ENCODE measurements at places on chromosomes 6 and 20.

DNA sequence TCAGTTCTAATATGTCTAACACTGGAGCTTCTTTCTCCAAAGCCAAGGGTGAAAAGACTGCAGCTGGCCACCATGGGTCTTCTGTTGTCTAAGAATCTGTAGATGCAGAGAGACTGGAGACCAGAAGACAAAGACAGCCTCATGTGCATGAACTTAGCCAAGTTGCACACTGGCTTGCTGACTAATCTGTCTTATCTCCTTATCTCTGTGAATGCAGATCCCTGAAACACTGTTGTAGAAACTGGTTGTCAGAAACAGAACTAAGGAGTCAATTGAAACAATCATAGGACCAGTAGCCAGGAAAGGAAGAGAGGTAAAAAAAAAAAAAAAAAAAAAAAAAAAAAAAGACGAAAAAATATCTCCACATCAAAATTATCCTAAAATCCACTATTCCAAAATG is 109.7 kb downstream of the BFSP1 start:
- no peaks in the 10 kb centered on the region for H3K36me3 ChIP-seq
- H3K27ac ChIP-seq: no peak overlapping the region
- peaks cover 5% of the 10 kb centered on the region for H3K27me3 ChIP-seq
- H3K4me3 ChIP-seq: no peak overlapping the region
- H3K4me1 ChIP-seq: no peaks in the 10 kb centered on the region
- DNase-seq: no peak

- peaks cover 4% of the 10 kb centered on the region for H3K4me1 ChIP-seq
- H3K4me3 ChIP-seq: no peak overlapping the region
- H3K36me3 ChIP-seq: no peaks in the 10 kb centered on the region
- no peak overlapping the region for H3K27ac ChIP-seq
- no peak for DNase-seq
- peaks cover 6% of the 10 kb centered on the region for H3K27me3 ChIP-seq
These were observed 209.5 kb downstream of the CLIC5 start for GRCh38 chr6:45806172-45806571.

DNA sequence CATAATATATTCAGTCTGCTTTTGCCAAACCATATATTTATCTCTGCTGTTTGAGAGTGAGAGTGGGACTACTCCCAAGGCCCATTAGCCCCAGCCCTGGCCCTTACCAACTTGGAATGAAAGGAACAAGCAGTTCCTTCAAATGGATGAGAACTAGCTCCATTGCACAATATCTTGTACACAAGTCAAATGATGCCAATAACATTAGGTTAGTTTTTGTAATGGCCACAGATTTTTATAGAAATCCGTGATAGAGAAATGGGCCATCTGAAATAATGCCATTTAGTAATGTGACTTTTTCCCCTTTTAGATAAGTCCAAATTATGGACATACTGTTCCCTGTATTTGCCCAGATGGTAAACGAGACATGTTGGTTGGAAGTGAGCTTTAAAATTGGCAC is 117.0 kb downstream of the MAP3K7 start:
- H3K27me3 ChIP-seq: no peaks in the 10 kb centered on the region
- peaks cover 29% of the 10 kb centered on the region for H3K4me1 ChIP-seq
- H3K4me3 ChIP-seq: no peak overlapping the region
- H3K36me3 ChIP-seq: no peaks in the 10 kb centered on the region

DNA sequence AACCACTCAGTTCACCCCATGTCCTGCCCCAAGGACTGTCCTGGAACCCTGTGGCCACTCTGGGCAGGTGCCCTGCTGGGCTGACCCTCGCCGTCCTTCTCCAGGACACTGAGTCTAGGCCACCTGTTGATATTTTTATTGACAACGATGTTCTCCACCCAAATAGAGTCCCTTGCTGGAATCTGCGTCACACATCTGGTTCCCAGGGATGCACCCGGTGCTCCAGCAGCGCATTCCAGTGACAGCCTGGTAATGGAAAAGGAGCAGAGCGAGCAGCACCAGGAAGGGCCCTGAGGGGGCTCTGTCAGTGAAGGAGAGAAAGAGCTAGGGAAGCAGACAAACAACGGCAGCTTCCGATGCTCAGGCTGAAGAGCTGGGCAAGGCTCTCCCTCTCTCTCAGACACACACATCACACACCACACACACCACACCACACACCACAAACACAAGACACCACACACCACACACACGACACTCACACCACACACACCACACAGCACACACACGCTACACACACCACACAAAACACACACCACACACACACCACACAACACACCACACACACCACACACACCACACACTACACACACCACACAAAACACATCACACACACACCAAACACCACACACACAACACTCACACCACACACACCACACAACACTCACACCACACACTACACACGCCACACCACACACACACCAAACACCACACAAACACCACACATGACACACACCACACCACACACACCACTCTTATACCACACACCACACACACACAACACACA is 117.9 kb upstream of the THBS2 start:
- no peak for DNase-seq
- H3K36me3 ChIP-seq: no peaks in the 10 kb centered on the region
- H3K27me3 ChIP-seq: no peaks in the 10 kb centered on the region
- H3K4me1 ChIP-seq: no peaks in the 10 kb centered on the region
- H3K27ac ChIP-seq: no peak overlapping the region

- peaks cover 35% of the 10 kb centered on the region for H3K27me3 ChIP-seq
- H3K36me3 ChIP-seq: peaks cover 6% of the 10 kb centered on the region
- peak overlapping the region; percentile 58 for H3K27ac ChIP-seq
- H3K4me3 ChIP-seq: peak overlapping the region; percentile 58
These were observed 8.1 kb downstream of the HLA-DRB1 start for GRCh38 chr6:32581315-32582095.

GRCh38 chr6:137291441-137291840 is 72.3 kb upstream of the IFNGR1 start:
- H3K36me3 ChIP-seq: no peaks in the 10 kb centered on the region
- H3K4me1 ChIP-seq: no peaks in the 10 kb centered on the region
- no peaks in the 10 kb centered on the region for H3K27me3 ChIP-seq
- no peak overlapping the region for H3K27ac ChIP-seq
- DNase-seq: no peak

GRCh38 chr6:16836144-16836981 is 75.1 kb upstream of the ATXN1 start:
- H3K27me3 ChIP-seq: peaks cover 3% of the 10 kb centered on the region
- H3K4me3 ChIP-seq: peak overlapping the region; percentile 23
- no peaks in the 10 kb centered on the region for H3K36me3 ChIP-seq
- peaks cover 38% of the 10 kb centered on the region for H3K4me1 ChIP-seq
- H3K27ac ChIP-seq: no peak overlapping the region

DNA sequence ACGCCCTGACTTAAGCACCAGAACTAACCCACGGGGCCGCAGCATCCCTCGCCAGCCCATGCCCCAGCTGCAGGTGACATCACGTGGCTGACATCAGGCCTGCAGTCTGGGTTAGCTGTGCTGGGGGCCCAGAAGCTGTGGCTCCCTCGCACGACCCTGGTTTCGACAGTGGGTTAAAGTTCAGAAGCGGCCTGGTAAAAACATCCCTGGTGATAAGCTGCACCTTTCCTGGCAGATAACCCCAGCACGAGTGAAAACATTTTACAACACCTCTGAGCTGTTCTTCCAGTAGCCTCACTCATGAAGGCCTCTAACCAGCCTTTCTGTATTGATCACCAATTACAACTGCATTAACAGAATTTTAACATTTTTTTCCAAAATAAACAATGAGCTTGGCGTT is 136.4 kb upstream of the RREB1 start:
- no peak overlapping the region for H3K27ac ChIP-seq
- no peaks in the 10 kb centered on the region for H3K36me3 ChIP-seq
- no peaks in the 10 kb centered on the region for H3K4me1 ChIP-seq

DNA sequence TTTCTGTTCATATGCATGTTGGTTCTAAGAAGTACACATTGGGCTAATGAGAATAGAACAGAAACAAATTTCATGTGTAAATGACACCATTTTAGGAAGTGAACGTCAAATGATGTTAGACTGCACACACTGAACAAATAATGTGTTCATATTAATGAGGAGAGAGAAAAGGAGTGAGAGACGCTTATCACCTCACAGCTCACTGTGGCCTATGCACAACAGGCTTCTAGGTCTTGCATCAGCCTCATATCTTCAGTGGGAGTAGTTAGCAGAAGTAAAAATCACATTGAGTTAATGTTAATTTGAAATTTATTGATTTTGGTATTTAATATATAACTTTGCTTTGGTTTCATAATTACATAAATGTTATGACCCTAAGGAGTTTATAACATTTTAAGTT is 112.8 kb upstream of the FLRT3 start:
- peaks cover 8% of the 10 kb centered on the region for H3K4me1 ChIP-seq
- no peaks in the 10 kb centered on the region for H3K36me3 ChIP-seq
- no peak overlapping the region for H3K4me3 ChIP-seq
- no peak for DNase-seq

GRCh38 chr6:155201461-155202226 is 62.2 kb upstream of the CLDN20 start:
- H3K36me3 ChIP-seq: no peaks in the 10 kb centered on the region
- DNase-seq: no peak
- peaks cover 19% of the 10 kb centered on the region for H3K4me1 ChIP-seq
- peak overlapping the region; percentile 21 for H3K4me3 ChIP-seq

DNA sequence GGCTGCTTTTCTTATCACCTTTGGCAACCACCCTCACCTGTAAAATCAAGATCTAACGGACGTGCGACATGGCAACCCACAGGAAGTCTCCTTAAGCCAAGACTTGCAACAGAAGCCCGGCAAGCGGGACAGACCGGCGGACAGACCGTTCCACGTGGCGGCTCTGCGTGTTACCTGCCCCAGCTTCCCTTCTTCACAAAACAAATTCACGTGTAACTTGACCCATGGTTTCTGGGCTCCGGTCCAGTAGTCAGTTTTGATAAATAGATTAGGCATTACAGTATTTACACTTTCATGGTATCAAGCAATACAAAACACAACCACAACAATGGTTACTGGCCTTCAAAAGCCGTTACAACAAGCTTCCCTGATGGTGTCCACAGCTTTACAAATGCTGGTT is 133.8 kb downstream of the PRND start:
- H3K4me1 ChIP-seq: no peaks in the 10 kb centered on the region
- no peak overlapping the region for H3K4me3 ChIP-seq
- H3K36me3 ChIP-seq: peaks cover 24% of the 10 kb centered on the region
- no peak overlapping the region for H3K27ac ChIP-seq
- no peak for DNase-seq

DNA sequence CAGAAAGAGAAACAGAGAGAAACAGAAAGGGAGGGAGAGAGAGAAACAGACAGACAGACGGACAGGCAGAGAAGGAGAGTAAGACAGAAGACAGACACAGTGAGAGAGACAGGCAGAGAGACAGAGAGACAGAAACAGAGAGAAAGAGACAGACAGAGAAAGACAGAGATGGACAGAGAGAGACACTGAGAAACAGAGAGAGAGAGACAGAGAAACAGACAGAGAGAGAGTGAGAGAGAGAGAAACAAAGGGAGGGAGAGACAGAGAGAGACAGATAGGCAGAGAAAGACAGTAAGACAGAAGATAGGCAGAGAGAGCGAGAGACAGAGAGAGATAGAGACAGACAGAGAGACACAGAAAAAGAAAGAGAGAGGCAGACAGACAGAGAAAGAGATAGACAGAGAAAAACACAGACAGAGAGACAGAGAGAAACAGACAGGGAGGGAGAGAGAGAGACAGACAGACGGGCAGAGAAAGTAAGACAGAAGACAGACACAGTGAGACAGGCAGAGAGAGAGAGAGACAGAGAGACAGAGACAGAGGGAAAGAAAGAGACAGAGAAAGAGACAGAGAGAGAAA is 753.4 kb upstream of the DEFB115 start:
- no peaks in the 10 kb centered on the region for H3K27me3 ChIP-seq
- H3K27ac ChIP-seq: no peak overlapping the region
- H3K4me3 ChIP-seq: no peak overlapping the region
- no peaks in the 10 kb centered on the region for H3K36me3 ChIP-seq
- DNase-seq: no peak

GRCh38 chr20:10673842-10674683 is at the start of gene JAG1:
TSS of gene JAG1 (minus strand) at chr20:10673999. CDS start at chr20:10673530, 469 bp downstream.
- H3K4me1 ChIP-seq: peaks cover 32% of the 10 kb centered on the region
- H3K36me3 ChIP-seq: peaks cover 6% of the 10 kb centered on the region
- peak within 1 kb of the TSS; percentile 99 for H3K4me3 ChIP-seq
- DNase-seq: peak; percentile 97

DNA sequence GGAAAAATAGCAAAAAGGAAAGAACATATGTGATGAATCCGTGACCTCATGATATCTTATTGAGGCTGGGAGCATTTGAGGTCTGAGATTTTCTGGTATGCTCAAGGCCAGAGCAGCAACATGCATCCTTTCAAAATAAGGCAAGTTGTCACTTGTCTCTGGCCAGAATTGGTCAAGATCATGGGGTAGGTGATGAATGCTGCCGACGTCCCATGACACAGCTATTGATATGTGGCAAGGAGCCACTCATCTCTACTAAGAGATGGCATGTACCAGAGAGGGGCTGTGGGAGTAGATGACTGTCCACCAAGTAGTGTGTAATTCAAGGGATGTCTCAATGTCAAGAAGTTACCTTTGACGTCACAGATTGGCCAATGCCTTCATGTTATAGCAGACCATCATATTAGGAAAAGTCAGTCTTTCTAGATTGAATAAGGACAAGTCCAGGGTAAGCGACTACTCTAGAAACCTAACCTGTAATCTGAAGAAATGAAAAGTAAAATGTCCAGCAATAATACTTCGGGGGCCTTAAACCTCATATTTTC is 527.4 kb downstream of the BMP2 start:
- no peak for DNase-seq
- H3K27ac ChIP-seq: no peak overlapping the region
- no peak overlapping the region for H3K4me3 ChIP-seq
- H3K36me3 ChIP-seq: no peaks in the 10 kb centered on the region

DNA sequence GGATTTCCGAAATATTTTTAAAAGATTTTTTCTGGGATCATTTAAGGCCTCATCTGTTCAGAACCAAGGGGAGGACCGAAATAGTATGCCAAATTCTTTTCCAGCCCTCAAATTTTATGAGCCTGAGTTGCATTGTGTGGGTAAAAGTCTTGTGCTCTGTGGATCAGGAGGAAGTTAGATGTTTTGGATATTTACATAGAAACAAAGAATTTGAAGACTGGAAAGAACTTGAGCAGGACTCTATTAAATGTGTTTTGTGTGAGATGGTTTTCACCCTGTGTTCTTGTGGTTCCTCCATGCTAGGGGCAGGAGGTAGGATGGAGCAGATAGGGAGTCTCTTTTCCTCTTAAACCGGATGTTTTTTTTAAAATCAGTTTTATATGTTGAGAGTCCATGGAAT is 329.1 kb downstream of the LAMA2 start:
- DNase-seq: no peak
- no peak overlapping the region for H3K27ac ChIP-seq
- H3K4me3 ChIP-seq: no peak overlapping the region
- H3K36me3 ChIP-seq: peaks cover 4% of the 10 kb centered on the region
- H3K27me3 ChIP-seq: peaks cover 28% of the 10 kb centered on the region

DNA sequence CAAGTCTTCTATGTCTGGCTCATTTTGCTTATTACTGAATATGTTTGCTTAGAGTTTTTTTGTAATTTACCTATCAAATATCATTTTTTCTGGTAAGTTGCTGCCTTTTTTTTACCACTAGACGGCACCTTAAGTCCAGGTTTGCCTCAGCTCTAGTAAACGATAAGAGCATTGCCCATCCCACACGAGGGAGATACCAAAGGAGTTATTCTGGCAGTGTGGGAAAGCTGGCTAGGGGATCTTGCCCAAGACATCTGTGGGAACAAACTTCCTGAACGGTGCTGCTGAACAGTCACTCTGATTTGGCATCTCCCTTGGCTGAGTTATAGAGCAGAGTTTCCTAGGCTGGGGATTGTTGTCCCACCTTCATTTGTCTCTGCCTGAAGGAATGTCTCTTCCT is 306.4 kb downstream of the COL12A1 start:
- H3K4me1 ChIP-seq: no peaks in the 10 kb centered on the region
- no peaks in the 10 kb centered on the region for H3K36me3 ChIP-seq
- peaks cover 2% of the 10 kb centered on the region for H3K27me3 ChIP-seq
- no peak for DNase-seq

All from type B pancreatic cell (in vitro differentiated cells).